ENCODE measurements at places on chromosomes 12 and 14.

DNA sequence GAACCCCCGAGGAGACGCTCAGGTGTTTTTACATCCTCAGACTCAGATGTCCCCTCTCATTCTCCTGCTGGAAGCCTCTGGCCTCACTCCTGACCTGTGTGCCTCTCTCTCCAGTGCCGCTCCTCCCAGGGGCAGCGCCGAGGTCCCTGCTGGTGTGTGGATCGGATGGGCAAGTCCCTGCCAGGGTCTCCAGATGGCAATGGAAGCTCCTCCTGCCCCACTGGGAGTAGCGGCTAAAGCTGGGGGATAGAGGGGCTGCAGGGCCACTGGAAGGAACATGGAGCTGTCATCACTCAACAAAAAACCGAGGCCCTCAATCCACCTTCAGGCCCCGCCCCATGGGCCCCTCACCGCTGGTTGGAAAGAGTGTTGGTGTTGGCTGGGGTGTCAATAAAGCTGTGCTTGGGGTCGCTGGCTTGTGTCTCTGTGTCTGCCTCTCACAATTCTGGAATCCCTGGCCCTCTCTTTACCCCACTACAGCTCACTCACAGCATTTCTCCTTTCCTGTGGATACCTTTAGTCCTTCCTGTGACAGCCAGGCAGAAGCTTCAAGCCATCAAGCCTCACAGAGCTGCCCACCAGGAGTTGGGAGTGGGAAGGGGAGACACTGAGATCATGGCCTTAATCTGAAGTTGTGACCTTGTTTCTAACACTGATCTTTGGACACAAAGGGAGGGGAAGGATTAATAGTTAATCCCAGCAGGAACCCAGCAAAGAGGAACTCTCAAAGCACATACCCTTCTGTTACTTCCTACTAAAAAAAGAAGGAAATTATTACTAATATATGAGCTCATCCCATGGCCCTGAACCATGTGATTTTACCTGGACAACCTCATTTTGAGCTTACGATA, 1.1 kb upstream of the SOAT2 start:
- DNase-seq, result no peak

DNA sequence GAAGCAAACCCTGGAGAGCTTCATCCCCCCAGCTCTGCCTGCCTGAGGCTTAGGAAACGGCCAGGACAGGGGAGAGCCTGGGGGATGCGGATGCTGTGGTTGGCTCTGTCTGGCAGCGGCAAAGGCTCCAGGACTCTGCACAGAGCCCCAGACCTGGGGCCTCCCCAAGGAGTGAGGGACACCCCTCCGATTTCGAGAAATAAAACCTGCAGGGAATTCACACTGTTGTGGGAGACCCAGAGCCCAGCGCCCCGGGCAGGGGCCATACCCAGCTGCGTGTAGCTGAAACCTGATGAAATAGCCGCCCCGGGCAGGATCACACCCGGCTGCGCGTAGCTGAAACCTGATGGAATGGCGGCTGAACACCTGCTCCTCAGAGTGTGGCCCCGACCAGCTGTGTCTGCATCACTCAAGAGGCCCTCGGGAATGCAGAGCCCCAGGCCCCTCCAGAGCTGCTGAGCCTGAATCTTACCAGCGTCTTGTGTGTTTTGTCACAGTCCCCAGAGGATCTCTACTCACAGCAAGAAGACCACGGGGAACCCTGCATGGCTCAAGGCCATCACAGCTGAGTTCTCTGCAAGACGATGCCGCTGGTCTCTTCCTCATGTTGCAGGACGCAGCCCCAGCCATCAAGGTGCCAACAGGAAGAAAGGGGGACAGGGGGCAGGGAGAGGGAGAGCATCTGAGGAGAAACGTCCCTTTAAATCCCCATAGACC, 46.5 kb upstream of the GALNT9 start:
- DNase-seq, result no peak

DNA sequence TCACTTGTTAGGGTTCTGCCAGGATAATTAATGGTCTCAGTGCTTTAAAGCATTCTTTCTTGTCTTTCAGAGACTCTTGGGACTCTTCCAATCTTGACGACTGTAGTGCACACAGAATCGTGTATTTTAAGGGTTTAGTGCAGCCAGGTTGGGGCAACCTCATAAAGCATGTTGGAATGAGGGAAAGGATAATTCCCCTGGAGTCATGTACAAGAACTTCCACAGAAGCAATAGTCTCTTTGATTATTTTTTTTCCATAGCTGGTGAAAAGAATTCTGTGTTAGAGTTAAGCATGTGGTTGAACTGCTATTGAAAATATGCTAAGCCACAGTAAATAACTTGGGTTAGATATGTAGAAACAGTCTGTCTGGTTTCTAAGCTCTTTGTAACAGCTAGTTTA, 246.8 kb upstream of the DAAM1 start:
- DNase-seq, result no peak

GRCh38 chr14:33359288-33359881, 420.7 kb downstream of the NPAS3 start:
- no peak for DNase-seq

- DNase-seq, result no peak
These were observed 23.8 kb upstream of the CISTR start for GRCh38 chr12:53775478-53776145.

GRCh38 chr14:70730393-70730792, 78.9 kb downstream of the MAP3K9 start:
- no peak for DNase-seq

GRCh38 chr14:79093531-79093930, 923.4 kb downstream of the NRXN3 start:
- DNase-seq, result no peak

GRCh38 chr12:15682826-15683225, 106.4 kb downstream of the EPS8 start:
- no peak for DNase-seq

Data from effector memory CD4-positive, alpha-beta T cell (primary cell).